Fibroblast of skin of abdomen (primary cell): ENCODE measurements at places on chromosomes 3 and 15.

DNA sequence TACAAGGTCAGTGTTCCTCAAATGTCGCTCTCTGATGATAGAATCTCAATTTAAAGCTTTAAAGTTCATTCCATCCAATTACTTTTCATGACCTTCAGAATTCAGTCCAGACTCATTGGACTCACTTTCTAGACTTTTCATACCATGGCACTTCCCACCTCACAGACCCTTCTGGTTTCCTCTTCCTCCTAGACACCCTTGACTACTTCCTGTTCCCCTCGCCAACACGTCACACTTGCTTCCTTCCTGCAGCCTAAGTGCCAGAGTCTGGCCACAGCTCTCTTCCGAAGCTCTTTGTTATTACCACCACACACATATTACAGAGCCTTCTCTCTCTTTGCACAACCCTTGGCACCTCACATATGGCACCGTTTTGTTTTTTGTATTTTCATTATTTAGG, 59.1 kb upstream of the UMPS start:
- no peak for DNase-seq

DNA sequence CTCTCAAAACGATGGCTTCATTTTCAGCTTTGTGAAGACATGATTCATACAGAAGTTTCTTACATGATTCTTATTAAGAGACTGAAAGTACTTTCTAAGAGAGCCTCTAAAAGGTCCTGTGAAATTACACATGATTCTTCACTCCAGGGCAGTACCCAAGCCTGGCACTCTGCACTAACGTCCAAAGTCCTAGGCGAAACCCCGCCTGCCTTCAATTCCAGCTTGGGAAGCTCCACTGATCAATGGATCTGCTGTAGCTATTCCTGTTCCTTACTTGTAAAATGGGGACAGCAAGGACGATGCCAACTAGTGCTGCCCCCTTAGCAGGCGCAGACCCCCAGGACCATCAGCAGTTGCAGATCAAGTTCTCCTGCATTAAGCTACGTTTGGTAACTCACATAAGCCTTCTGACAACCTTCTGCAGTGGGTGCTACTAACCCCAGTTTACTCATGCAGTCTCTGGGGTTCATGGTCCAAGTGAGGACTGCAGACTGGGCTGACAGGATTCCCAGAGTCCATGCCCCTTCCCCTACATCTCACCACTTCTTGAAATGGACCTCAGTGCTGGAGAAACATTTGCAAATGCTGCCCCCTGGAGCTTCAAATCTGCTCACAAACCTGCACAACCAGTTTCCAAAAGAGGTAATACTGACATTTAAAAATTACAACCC, 10.6 kb downstream of the CHCHD4 start:
- no peak for DNase-seq

- no peak for DNase-seq
Measured at GRCh38 chr3:105518203-105518602, 151.5 kb downstream of the ALCAM start.

DNA sequence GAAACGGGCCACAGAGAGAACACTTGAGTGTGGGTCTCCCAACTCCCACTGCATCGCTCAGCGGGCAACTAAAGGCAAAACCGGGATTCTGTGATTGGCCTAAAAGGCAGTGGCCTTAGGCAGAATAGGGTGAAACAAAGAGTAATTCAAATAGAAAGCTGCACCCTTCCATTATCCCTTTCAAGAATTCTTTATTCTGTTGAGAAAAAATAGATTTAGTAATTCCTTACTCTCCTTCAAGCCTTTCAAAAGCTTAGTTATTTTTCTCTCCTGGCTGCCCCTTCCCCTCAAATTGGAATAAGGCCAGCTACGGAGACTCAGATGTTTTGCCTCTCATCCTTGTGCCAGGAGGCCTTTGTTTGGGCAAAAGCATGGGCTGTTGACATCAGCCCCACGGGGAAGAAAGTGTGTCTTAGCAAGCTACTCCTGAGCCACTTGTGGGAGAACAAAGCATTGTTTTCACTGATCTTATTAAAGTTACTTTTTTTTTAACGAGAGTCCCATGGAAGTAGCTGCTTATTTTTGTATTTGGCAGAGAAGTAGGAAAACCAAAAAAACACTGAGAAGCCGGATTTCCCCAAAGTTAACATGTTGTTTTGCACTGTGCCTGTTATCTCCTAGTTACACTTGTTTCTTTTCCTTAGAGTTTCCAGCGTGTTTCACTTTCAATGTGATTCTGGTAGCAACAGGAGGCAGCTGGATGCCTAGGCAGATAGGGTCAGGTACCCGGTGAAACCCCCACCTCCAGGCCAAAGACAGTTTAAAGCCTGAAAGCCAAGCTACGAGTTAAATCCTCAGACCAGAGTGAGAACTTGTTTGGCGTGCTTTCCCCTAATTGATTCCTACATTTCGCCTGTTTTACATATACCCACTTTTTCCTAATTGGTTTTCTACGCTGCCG, 2.2 kb downstream of the ST6GAL1 start:
- DNase-seq, result no peak

DNA sequence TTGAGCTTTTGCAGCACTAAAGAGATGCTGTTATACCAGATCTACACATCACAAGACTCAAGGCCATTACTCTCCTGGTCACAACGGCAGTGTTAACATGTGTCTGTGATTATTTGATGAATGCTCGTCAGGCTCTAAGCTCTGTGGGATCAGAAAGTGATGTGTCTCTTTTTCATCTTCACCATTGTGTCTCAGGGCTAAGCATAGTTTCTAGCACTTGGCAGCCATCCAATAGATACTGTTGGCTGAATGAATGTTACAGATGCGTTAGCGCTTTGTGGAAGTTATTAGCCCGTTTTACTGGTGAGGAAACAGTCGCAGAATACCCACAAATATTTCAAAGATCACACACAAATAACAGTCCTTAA, 1.2 kb upstream of the FAM81A start:
- peak; percentile 15 for DNase-seq

DNA sequence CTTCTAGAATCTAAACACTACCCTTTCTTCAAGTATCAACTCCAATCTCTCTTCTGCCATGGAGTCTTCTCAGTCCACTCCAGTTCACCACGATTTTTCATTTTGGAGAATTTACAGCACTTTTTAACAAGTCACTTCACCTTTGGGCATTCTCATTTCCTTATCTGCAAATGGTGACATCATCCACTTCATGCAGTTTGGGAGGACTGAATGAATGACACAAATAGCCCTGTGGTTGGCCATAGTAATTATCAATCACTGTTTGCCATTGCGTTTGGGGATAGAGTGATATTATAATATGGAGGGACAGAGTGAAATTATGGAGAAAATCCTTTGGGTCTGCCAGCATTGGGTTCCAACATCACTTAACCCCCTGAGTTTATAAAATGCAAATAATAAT, 38.0 kb upstream of the TM4SF1 start:
- no peak for DNase-seq

- DNase-seq, result no peak
Measured at GRCh38 chr15:68821841-68822381, 1.2 kb upstream of the ANP32A start.

- DNase-seq, result no peak
Measured at GRCh38 chr3:16482770-16483531, 30.5 kb downstream of the RFTN1 start.

- no peak for DNase-seq
Measured at GRCh38 chr15:72970933-72971760, 81.1 kb upstream of the NEO1 start.

DNA sequence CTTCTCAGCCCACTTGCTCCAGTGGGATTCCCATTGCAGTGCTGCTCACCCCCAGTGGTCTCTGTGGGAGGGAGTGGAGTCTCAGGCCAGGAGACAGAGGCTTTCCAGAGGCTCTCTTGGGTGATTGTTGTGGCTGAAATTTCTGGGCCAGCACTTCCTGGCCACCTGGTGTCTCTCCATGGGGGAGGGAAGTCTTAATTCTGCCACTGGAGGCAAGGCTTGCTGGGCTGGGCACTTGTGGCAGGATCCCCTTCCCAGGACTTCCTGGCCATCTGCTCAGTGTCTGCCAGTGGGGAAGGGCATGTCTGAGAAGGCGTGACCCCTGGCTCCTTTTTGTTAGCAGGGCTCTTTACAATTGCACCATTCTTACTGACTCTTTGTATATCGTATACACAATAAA, 351.8 kb downstream of the GABRB3 start:
- no peak for DNase-seq

DNA sequence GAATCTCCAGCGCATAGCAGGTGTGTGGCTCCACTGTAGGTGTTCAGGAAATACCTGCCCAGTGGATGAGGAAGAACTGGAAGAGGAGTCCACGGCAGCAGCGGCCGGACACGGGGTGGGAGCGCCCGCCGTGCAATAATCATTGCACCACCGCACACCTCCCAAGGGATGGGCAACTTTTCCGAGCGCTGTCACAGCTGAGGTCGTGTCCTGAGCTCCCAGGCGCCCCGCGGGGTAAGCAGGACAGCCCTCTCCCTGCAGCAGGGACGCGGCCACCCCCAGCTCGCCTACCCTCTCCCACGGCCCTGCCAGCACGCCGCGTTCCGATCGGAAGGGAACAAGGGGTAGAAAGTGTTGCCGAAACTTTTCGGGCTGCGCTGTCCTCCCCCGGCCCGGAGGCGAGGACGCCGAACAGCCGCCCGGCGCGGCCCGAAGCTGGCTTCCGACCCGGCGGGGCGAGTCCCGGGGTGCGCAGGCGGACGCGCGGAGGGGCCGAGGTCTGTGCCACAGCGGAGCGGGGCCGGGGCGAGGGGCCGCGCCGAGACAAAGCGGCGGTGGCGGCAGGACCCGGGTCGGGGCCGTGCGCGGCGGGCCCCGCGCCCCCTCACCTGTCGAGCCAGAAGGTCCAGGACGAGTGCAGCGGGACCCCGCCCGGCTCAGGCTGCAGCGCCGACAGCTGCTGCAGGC, 475 bp downstream of the EIF4E3 start:
- no peak for DNase-seq
